Activated CD4-positive, alpha-beta T cell treated with anti-CD3 and anti-CD28 coated beads, Interleukin-2, amount 50 U/mL, for 24 hours (primary cell): ENCODE measurements at places on chromosomes 16 and 17.

- DNase-seq: no peak
These were observed 9.9 kb downstream of the TBX2 start for GRCh38 chr17:61409301-61410112.

- DNase-seq: no peak
These were observed 6.6 kb upstream of the EFCAB13 start for GRCh38 chr17:47317119-47317518.

- no peak for DNase-seq
These were observed 13.7 kb upstream of the MNT start for GRCh38 chr17:2414446-2415064.

DNA sequence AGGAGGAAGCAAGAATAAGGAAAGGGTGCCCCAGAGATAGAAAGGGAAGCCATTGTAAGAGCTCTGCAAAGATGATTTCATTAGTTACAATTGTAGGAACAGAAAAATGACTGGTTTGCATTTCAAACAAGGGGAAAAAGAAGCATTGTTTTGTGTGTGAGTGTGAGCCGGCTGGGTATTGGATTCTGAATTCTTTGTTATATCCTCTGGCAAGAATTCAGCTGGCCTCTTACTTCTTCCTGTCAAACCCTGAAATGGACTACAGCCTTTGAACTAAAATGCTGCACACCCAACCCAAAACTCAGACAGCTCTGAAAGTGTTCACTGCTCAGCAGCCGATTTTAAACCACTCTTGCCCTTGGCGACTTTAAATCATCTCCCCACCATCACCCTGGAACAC lies 461.3 kb downstream of the PMP22 start:
- DNase-seq: no peak

DNA sequence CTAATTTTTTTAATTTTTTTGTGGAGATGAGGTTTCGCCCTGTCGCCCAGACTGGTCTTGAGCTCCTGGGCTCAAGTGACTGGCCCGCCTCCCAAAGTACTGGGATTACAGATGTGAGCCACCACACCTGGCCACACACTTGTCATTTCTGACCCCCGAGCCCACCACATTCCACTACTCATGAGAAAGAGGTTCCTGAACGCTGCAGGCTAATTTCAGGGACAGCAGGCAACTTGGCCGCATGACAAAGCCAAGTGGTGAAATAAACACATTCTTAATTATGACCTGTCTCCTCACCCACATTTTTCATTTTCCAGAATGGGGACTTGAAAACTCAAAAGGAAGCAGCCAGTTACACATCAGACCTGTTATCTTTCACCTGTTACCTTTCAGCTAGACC lies 114.5 kb downstream of the ABCC6 start:
- DNase-seq: no peak
